Lower lobe of right lung (tissue), 2 donors: ENCODE measurements at places on chromosomes 7 and 10. TPM values are rescaled to one million over a fixed set of nuclear protein-coding genes. Genes with fewer than 3 reads are reported as not detected.

DNA sequence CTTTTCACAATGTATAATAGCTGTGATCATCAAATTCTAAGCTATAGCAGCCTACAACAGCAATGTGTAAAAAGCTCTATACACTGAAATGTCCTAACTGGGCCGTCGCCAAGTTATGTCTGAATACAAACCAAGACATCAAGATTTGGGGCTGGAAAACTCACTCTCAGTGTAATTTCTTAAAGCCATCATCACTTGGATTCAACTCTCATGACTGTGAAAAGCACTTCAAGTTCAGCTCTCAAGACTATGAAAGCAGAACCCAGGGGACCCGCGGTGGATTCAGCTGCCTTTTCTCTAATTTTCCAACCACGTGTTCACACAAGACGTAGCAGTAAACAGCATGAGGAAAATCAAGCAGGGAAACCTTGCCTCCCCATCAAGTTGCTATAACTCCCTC lies 15.8 kb upstream of the ZNRF2 start:
- no peaks in the 10 kb centered on the region for H3K4me1 ChIP-seq
- DNase-seq = no peak
- H3K4me3 ChIP-seq = no peak overlapping the region

DNA sequence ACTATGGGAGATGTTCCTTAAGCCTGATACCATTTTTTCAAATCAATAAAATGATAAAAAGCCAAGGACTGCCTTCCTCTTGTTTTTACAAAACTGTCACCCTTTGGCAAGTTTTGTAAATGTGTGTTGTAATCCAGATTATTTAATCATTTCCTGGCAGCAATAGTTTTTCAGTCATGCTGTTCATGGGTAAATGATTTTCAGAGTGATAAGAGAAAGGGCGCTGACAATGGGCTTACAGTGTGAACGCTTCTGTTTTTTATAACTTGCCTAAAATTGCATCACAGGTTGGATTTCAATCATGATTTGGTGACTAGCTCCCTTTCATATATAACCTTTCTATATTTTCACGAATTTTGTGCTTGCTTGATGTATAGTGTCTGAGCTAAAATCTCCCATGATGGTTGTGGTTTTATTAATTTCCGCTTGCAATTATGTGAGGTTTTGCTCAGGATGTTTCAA lies 19.0 kb upstream of the DMBT1 start:
- H3K36me3 ChIP-seq = no peaks in the 10 kb centered on the region
- H3K4me3 ChIP-seq = no peak overlapping the region
- DNase-seq = no peak
- peak overlapping the region; percentile 37 for H3K27ac ChIP-seq

DNA sequence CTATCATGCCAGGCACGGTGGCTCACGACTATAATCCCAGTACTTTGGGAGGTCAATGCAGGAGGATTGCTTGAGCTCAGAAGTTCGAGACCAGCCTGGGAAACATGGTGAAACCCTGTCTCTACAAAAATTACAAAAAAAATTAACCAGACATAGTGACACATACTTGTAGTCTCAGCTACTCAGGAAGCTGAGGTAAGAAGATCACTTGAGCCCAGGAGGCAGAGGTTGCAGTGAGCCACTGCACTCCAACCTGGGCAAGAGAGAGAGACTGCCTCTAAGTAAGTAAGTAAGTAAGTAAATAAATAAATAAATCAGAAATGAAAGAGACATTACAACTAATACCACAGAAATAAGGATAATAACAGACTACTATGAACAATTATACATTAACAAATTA lies 36.2 kb downstream of the PDLIM1 start:
- H3K27ac ChIP-seq = no peak overlapping the region
- peaks cover 12% of the 10 kb centered on the region for H3K4me1 ChIP-seq
- H3K27me3 ChIP-seq = no peaks in the 10 kb centered on the region
- DNase-seq = no peak

GRCh38 chr7:47288060-47288459 lies 293.9 kb downstream of the TNS3 start:
- peaks cover 92% of the 10 kb centered on the region for H3K36me3 ChIP-seq
- H3K4me1 ChIP-seq = peaks cover under 1% of the 10 kb centered on the region

GRCh38 chr7:29527505-29528108 lies 36.0 kb upstream of the PRR15 start:
- H3K4me3 ChIP-seq = no peak overlapping the region
- no peaks in the 10 kb centered on the region for H3K4me1 ChIP-seq
- no peaks in the 10 kb centered on the region for H3K27me3 ChIP-seq
- DNase-seq = no peak
- H3K36me3 ChIP-seq = no peaks in the 10 kb centered on the region

The NUTM2A gene
- total RNA-seq = 2.3 TPM
